ENCODE measurements at places on chromosomes 16 and 17.

GRCh38 chr16:64421515-64421914 is 700.3 kb downstream of the CDH11 start:
- no peak for DNase-seq

DNA sequence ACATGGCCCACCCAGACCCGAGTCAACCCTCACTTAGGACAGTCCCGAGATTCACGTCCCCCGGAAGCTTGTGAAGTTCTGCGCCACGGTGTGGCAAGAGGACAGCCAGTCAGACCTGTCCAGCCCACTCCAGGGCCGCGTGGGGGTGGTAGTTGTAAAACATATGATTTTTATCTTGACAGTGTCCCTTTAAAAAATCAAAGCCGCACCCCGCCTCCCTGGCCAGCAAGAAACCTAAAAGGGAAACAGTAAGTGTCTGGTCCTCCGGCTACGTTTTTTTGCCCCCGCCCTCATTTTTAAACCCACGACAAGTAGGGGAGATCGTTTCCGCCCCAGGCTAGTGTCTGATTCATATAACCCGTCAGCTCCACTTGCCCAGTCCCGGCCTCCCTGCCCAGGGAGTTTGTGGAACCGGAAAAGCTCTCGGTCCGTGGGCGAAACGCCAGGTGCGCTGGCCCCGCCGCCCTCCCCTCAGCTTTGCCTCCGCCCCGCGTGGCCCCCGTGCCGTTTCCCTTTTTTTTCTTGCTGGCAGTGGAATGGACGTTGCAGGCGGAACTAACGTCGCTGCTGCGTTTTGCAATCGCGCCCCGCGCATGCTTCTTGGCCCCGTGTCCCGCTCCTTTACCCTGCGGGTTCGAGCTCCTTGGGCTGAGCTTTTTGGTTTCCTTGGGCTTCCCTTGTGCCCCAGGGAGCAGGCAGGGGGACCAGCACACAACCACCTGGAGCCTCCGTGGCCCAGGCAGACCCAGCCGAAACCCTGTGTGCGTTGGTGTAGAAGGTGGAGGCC is 13.3 kb upstream of the NUDT16L1 start:
- DNase-seq, result no peak

DNA sequence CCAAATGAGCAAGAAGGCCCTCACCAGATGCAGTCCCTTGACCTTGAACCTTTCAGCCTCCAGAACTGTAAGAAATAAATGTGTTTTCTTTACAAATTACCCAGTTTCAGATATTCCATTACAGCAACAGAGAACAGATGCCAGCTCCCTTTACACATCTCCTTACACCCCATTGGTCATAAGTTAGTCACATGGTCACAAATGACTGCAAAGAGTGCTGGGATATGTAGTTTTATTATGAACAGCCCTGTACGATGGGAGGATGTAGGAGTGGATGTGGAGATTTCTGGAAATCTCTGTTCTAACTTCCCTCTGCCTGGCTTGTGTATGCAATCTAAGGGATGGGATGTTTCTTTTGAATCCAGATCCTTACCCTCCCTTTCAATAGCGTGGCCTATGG is 13.3 kb upstream of the RPL38 start:
- DNase-seq, result no peak

GRCh38 chr17:27461192-27461859 is 5.1 kb downstream of the KSR1 start:
- DNase-seq, result no peak

DNA sequence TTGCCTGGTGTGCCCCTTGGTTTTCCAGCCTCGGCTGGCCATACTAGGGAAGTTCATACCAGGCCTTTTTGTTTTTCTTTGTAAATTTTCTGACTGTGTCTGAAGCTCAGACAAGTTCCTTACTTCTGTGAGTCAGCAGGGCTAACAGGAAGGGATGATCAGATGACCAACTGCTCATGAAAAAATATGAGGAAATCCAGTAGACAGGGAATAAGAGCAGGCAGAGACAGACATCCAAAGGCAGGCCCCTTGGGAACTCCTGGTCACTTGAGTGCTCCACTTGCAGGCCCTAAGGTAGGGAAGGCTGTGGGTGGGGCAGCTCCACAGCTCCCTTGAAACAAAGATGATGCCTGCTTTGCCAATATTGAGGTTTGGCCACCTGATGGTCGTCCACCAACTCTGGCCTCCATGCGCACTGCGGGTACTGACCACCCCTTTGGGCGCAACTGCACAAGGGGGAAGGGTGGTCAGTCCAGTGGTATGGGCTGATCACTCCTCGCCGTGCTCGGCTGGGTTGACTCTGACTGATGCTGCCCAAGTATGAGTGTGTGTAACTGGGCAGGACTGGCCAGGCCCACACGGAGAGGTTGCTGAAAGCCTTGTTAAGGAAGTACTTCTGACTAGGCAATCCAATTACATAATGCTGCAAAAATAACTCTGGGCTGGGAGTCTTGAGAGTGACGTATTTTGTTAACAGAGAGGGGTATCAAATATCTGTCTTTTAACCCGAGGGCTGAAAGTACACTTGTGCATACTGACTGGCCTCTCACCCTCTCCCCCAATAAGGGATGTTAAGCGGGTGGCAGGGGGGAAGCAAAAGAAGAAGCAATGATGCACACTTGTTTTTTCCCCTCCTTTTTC is 20.8 kb upstream of the ZFHX3 start:
- no peak for DNase-seq

- DNase-seq, result no peak
Observed at GRCh38 chr17:11296994-11297393, 56.0 kb downstream of the SHISA6 start.
